ENCODE measurements at places on chromosomes 13 and 19.

GRCh38 chr19:1213391-1214286 is 8.1 kb downstream of the STK11 start:
- peak; percentile 51 for DNase-seq

- no peak for DNase-seq
Observed at GRCh38 chr13:22009500-22009899, 338.6 kb downstream of the FGF9 start.

DNA sequence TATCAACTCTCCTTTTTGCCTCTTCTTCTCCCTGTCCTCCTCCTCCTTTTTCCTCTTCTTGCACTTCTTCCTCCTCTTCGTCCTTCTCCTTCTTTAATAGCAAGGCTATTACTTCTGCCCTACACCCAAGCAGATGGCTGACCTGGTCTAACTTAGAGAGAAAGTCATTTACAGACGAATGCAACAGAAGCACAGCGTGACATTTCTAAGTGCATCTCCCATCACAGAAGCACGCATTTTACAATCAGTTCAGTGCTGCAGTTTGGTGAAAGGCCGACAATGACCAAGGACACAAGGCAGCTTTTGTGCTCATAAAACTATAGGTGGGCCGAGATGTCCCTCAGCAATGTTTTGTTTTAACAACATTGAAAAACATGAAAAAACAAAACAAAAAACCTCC is 231.5 kb downstream of the FGF14 start:
- DNase-seq: no peak

DNA sequence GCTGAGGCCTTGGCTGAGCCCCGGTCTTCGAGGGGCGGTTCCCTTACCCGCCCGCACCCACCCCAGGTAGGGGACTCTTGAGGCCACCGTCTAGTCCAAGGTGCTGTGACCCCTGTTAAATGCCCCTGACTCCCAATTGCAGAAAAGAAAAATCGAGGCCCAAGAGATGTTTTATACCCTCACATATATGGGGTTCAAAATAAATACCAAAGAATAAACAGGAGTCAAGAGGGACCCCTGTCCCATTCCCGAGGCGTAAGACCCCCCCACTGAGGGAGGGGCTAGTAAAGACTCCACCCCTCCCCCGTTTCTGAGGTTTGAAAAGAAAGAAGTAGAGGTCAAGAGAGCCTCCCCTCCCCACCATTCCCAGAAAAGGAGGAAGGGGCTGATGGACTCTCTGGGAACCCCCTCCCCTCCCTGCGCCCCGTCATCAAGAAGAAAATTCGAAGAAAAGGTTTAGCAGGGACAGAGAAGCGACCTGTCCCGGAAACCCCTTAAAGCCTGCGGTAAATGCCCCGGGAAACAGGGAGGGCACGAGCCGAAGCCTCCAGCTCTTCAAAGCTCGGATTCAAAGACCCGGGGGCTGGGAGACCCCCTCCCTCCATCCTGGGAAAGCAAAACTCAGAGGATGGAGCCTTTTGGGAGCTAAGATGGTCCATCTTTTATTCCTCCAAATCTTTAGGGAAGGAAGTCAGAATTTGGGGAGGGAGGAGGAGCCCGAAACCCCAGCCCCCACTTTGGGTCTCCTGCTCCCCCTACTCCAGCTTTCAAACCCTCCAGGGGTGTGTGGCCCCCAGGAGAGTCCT is 755 bp upstream of the RAB3A start:
- DNase-seq: peak; percentile 16

- DNase-seq: no peak
Observed at GRCh38 chr13:68584776-68585175, 1354.6 kb upstream of the PCDH9 start.

DNA sequence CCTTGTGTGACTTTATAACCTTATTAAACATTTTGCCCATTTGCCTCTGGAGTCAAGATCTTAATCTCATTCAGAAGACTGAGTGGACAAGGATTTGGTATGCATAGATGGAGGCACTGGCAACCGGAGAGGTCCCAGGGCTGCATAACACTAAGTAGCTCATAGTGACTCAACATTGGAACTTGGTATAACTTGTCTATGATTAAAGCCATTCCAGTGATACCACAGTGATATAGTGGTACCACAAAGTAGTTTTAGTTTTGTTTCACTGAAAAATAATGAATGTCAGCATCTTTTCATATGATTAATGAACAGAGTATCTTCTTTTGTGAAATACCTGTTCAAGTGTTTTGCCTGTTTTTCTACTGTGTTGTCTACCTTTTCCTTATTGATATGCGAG is 26.4 kb downstream of the CDK8 start:
- no peak for DNase-seq

DNA sequence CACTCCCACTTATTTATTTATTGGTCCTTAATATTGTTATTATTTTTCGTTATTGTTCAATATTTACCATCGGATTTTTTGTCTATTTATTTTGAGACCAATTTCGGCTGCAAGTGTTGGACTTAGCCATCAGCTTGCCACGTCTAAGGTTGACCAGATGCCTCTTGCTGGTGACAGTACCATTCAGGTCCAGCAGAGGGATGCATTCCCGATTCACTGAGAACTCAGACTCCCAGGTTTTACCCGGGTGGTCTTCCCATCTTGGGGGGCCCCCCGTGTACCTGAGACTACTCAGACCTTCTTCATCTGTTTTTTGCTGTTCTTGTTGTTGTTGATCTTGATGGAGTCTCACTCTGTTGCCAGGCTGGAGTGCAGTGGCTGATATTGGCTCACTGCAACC is 1435.2 kb downstream of the UQCRFS1 start:
- DNase-seq: no peak

- DNase-seq: no peak
Observed at GRCh38 chr13:110628952-110629701, 13.8 kb downstream of the NAXD start.

DNA sequence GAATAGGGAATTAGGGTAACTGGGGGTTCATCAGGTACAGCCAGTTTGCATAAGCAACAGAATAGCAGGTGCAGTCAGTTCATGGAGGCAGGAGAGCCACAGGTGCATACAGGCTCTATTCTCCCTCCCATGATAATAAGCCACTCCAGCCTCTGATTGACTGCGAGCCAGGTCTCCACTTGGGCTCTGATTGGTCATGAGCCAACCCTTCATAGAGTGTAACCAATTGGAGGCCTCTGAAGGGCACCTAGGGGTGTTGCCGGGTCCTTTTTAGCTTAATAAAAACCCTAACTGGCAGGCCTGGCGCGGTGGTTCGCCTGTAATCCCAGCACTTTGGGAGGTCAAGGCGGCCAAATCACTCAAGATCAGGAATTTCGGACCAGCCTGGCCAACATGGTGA is 8.7 kb upstream of the CKM start:
- DNase-seq: no peak

GRCh38 chr19:49850221-49850486 is 805 bp upstream of the PTOV1 start:
- DNase-seq: no peak

DNA sequence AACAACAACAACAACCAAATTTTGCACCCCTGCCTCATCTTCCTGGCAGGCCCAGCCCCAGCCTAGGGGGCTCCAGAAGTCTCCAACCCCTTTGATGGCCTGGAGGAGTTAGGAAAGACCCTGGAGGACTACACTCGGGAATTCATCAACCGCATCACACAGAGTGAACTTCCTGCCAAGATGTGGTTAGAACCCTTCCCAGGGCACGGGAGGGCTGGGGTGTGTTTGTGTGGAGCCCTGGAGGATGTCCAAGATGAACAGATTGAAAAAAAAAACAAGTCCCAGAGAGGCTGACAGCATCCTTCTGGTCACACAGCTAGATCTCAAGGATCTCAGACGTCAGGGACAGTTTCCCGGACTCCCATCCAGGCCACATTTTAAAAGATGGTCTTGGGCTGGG is 13.3 kb downstream of the APOC1 start:
- DNase-seq: no peak

DNA sequence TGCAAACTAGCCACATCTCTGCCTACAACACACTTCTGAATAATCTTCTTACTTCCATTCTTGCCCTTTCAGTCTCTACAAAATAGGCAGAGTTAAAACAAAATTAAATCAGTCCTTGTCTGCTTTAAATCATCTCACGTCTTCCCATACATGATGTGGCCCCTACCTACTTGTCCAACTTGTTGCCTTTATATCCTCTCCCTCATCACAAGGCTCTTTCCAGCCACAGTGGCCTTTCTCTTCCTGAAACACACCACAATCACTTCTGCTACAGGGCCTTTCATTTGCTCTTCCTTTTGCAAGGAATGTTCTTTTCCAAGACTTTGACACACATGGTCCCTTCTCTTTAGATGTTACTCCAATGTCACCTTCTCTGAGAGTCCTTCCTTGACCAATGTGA is 1.7 kb downstream of the RBM26 start:
- no peak for DNase-seq

GRCh38 chr13:47399599-47399998 is 502.7 kb upstream of the HTR2A start:
- DNase-seq: no peak

GRCh38 chr19:13637664-13638063 is 126.7 kb upstream of the MRI1 start:
- DNase-seq: no peak

DNA sequence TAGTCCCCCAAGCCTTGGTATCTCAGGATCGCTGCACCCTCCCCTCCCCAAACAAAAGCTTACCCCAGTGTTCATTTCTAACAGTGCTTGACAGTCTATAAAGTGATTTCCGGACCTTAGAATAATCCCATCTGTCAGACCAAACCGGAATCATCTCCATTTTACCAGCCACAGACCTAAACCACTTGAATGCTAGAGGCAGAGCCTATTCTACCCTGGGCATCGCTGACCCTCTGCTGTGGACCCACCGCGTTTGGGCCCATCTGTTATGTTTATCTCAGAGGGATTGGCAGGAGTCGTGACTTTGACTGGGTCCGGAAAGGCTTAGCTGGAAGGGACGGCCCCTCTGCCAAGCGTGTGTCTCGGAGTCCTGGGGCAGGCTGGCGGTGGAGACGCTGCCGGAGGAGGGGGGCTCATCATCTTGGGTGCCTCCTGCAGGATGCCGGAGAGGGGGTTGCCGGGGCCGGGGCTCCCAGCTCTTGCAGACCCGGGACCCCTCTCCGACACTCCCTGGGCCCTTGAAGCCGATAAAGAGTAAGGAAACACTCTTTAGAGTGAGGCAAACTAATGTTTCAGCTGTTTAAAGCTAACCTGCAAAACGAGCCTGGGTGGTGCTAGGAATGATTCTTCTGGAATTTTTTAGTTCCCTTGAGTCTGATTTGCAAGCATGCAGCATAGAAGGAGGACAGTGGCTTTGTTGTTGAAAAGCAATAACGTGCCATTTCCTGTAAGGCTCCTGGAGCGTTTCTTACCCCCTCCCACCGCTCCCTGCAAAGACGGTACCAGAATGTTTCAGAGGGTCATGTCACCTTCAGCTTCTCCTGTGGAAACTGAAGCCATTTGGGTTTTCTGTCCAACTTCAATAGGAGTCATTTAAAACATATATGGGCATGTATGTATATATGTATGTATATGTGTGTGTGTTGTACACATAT is 1.3 kb downstream of the SLC25A42 start:
- no peak for DNase-seq
